Stimulated activated CD8-positive, alpha-beta memory T cell treated with anti-CD3 and anti-CD28 coated beads, Interleukin-4, amount 100 ng/mL, for 1 hour (primary cell): ENCODE measurements at places on chromosomes 6 and 20.

- no peak for DNase-seq
Observed at GRCh38 chr20:41552295-41553068, 65.7 kb downstream of the CHD6 start.

DNA sequence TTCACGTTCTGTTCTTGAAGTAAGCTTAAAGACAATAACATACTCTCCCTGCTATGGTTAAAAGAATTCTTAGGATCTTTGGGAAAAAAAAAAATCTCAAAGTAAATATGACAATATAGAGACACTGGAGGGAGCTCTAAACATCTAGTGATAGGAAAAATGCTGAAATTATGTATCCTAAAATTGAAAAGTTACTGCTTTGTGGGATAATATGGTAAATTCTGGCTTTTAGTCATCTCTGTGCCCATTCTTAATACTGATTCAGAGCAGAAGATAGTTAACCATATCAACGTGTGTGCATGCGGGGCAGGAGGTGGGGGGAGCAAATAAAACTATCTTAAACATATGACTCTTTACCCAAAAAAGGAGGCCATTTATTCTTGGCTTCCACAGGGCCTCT lies 165.4 kb downstream of the GMPR start:
- no peak for DNase-seq

GRCh38 chr6:26118999-26119398 lies 31.8 kb downstream of the HFE start:
- no peak for DNase-seq

DNA sequence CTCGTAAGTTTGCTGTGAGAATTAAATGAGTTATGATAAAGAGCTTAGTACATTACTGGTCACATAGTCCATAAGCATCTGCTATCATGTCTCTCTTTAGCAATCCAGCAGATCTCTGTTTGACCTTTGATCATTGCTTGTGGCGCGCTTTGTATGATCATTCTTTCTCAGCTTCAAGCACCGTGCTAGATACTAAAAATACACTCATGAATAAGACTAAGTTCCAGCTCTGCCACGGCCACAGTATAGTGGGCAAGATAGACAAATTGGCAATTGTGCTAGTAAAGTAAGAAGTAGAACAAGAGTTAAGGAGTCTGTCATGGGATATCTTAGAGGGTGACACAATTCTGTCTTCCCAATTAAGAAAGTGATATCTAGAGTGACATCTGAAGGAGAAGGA lies 75.2 kb upstream of the ADGRF1 start:
- DNase-seq, result no peak

DNA sequence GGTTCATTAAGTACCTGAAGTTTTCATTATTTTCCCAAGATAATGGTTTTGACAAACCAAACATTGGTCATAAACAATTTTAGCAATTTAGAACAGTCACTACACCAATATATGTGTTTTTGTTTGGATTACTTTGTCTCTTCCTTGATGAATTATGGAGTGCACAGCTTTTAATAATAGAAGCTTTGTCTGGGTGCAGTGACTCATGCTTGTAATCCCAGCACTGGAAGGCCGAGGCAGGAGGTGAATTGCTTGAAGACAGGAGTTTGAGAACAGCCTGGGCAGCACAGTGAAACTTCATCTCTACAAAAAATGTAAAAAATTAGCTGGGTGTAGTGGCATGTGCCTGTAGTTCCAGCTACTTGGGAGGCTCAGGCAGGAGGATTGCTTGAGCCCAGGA lies 89.4 kb upstream of the ANKEF1 start:
- DNase-seq, result no peak

GRCh38 chr6:119129148-119129967 lies 50.9 kb upstream of the FAM184A start:
- no peak for DNase-seq

- DNase-seq, result no peak
Observed at GRCh38 chr6:110468731-110469130, 7.7 kb downstream of the SLC22A16 start.

DNA sequence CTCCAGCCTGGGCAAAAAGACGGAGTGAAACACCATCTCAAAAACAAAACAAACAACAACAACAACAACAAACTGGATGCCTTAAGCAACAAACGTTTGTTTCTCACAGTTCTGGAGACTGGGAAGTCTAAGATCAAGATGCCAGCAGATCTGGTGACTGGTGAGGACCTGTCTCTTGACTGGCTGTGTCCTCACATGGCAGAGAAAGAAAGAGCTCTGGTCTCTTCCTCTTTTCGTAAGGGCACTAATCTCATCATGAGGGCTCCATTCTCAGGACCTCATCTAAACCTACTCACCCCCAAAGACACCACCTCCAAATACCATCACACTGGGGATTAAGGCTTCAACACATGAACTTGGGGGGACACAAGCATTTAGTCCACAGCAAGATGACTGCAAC lies 13.5 kb upstream of the GFOD1 start:
- DNase-seq, result no peak

DNA sequence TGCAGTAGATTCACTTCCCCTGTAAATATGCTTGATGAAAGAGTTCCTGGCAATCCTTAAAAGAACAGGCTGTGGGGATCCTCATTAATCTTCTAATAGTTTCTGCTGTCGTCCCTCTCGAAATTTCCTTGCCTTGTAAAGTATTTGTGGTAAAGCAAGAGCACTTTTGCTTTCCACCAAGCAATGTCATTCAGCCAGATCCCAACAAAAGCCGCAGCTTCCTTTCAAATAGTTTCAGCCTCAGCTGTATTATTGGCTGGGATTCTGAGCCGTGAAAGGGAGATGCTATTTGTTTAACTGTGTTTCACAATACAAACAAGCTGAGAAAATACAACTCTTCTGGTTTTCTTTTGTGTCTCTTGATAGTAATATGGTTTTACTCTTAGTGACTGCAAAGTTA lies 48.9 kb upstream of the EPHA7 start:
- DNase-seq, result no peak

DNA sequence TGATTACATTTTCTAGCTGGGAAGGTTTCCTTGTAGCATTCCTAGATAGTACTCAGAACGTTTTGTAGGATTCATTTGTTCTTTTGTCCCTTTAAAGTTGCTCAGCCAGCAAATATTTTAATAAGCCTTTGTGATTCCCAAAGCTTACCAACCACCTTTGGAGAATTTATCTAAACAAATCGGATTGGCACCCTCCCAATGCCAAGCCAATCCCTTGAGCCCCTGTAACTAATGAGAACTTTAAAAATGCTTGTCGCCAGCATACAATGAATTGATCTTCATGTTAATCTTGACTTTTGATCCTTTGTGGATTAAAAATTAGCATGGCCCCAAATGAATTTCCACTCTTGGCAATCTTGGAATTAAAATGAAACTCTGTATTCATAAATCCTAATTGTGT lies 559.5 kb downstream of the UTRN start:
- DNase-seq, result no peak

DNA sequence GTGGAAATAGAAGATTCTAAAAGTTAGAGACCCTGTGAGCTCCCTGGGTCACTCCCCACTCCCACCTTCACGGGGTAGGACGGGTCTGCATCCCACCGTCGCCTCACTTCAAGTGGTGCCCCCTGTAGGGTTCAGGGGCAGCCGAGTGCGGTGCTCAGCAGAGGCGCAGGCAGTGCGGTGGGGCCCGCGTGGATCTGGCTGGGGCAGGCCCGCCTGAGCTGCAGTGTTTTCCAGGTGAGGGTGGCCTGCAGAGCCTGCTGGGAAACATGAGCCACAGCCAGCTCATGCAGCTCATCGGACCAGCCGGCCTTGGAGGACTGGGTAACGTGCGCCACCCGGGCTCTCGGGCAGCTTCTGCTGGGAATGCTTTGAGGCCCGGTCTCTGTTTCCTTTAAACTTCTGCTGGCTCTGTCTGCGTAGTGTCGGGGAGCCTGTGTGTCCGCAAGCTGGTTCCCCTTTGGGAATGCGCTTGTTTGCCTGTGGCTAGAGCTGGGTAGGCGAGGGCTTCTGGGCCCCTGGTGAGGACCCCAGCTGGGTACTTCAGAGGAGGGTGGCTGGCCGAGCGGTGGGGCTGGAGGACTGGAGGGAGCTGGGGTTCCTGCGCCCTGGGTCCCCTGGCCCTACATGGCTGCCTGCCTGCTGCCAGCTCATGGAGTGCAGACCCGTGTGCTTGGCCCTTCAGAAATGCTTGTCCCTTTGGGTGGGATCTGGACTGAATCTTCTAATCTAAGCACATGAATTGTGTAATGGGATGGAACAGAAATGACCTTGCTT lies 3.8 kb downstream of the ADRM1 start:
- no peak for DNase-seq

DNA sequence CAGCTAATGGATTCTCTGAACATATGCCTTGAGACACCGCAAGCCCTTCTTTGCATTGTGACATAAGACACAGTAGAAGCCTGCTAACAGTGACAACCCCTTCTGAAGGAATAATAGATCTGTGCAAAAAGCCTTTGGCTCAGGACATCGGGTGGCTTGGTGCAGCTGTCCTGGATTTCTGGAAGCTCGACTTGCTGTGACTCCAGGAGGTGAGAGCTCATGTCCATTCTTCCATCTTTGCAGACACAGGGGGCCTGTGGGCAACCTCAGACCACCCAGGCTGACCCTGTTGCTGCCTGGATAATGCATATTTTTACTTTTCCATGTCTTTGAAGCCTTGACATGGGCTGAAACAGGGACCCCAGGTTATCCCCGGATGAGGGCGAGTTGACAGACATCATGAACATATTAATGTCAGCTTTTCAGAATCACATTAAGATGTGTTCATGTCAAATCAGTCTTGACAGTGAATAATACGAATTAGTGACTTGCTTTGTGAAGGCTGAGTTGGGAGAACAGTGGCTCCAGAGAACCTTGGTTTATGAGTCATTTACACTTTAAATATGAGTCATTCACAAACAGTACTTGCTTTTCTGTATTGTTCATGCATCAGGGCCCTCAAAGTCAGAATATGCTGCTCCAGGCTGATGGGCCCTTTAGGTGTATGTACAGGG lies 66.8 kb upstream of the IYD start:
- no peak for DNase-seq

- DNase-seq, result no peak
Observed at GRCh38 chr6:152625213-152625612, 11.9 kb downstream of the SYNE1 start.

- no peak for DNase-seq
Observed at GRCh38 chr6:138577151-138577915, 78.0 kb upstream of the NHSL1 start.

GRCh38 chr6:133456944-133457343 lies 215.8 kb downstream of the EYA4 start:
- no peak for DNase-seq

- DNase-seq, result no peak
Observed at GRCh38 chr6:109050447-109051102, 44.1 kb downstream of the SESN1 start.

GRCh38 chr20:31819083-31819784 lies at the start of gene MYLK2:
TSS of gene MYLK2 (plus strand) at chr20:31819356. CDS start at chr20:31819581, 225 bp downstream.
- no peak for DNase-seq

DNA sequence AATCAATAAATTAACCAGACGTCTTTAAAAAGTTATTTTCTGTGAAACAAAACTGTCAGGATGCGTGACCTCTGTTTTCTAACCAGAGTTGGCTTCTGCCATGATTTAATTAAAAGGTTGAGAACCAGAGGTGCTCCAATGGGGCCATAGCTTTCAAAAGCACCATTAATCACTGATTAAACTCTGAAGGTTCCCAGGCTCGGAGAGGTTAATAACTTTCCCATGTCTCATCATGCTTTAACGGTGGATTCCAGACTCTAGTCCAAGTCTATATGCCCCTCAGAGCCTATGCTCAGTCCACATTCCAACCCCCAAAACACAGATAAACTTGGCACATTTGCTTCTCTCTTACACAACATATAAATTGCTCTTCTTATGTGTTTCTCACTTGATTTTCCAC lies 95.5 kb downstream of the SNAP91 start:
- DNase-seq, result no peak

GRCh38 chr20:60993433-60994044 lies 258.5 kb upstream of the CDH4 start:
- no peak for DNase-seq

GRCh38 chr6:157861814-157862213 lies 38.8 kb downstream of the SNX9 start:
- DNase-seq, result no peak

GRCh38 chr6:158472447-158472846 lies 87.4 kb upstream of the TMEM181 start:
- no peak for DNase-seq

GRCh38 chr6:17861361-17861760 lies 126.1 kb downstream of the KIF13A start:
- no peak for DNase-seq

- DNase-seq, result no peak
Observed at GRCh38 chr6:157059781-157060180, 263.5 kb downstream of the TMEM242 start.

DNA sequence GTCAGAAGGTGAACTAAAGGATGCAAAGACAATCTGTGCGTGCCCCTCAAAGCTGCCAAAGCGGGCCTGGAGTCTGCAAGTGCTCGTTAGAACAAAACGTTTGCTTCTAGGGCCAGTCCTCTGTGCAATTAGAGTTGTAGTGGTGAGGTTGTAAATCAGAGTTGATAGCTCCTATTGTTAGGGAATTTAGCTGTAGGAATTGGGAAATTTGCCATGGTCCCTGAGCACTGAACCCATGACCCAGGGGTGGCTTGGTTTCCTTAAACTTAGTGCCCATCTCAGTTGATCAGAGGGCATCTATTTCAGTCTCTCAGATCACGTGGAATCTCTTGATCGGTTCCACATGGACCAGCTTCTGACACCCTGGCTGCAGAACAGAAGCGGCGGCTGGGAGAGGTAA lies 18.8 kb upstream of the RPS6KA2 start:
- DNase-seq, result no peak

GRCh38 chr6:156955494-156956183 lies 178.5 kb downstream of the ARID1B start:
- DNase-seq, result no peak

DNA sequence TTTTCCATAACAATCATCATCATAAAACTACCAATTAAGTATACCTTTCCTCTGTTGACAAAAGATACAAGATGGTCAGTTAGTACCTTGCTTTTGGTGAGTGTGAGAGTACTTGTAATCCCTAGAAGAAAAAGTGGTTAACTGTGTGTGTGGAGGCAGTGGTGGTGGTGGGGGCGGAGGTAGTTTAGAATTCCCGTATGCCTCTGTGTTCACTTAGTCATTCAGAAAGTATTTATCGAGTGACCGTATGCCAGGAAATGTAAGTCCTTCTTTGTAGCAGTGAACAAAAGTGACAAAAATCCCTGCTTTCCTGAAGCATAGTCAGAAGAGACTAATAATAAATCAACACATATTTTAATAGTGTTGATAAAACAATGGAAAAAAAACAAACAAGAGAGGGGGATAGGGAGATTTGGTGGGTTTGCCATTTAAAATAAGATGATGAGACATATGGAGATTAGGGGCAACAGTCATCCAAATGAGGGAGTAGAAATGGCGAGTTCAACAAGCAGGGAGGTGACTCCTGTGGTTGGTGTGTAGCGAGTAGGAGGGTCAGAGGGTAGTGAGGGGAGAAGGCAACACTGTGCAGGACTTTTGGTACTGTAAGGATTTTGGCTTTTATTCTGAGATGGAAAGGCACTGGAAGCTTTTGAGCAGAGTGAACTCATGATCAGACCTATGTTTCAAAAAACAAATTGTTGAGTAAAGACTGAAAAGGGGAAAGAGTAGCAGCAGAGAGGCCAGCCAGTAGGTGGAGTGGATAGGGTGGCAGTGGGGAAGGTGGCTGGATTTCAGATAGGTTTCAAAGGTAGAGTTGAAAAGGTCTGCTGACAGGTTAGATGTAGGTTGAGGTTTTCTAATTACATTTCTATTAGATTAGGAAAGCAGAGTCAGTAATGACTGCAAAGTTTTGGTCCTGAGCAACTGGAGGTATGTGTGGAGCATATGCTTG lies 40.3 kb upstream of the SIM1 start:
- no peak for DNase-seq
